CD4-positive, alpha-beta T cell treated with Interleukin-2 at 100 ng/mL for 4 hours (primary cell): ENCODE measurements at places on chromosomes 16 and 17.

DNA sequence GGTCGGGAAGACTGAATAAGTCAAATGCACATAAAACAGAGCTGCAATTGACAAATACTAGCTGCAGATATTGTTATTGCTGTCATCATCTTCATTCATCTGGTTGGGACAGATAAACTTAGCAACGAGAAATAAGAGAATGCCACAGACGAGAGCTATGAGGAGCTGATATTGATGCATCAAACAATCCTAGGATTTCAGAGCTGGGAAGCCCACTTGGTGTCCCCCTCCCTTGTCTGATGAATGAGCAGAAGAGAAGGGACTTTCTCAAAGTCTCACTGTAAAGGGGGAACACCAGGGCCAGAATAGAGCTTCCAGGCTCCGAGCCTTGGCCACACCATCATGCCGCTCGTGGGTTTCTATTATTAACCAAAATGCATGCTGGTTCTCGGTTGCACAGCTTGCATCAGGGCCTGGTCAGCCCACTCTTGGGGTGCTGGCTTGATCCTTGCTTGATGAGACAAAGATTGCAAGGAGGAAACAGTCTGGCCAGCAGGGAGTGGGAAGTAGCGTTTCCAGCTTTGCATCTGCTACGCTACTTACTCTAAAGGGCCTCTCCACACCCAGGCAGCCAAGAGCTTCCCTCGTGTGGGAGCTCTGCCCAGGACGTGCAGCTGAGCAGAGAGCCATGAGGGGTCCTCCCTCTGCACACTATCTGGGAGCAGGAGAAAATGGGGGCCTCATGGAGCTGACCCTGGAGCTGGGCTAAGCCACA, 28.4 kb upstream of the EMP2 start:
- no peak for DNase-seq

- DNase-seq: no peak
These were observed 260.7 kb upstream of the FOXF1 start for GRCh38 chr16:86249631-86250030.

- no peak for DNase-seq
These were observed 162.9 kb downstream of the SEC14L1 start for GRCh38 chr17:77303620-77304019.

DNA sequence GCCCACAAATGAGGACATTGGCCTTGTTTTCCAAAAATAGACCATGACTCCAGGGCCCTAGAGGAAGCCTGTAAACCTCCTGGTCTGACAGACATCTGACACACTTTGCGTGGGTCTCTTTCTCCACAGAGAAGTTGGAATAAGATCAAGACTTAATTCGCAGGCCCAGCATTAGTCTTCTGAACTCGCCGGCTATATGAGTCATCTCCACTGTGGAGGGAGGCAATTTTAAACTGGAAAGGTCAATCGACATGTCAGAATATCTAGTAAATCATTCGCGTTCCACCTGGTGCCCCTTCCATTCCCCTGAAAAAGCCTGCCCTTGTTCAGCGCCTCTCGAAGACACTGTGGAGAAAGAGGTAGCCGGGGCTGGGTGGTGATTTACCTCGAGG, 140.1 kb downstream of the CLEC16A start:
- no peak for DNase-seq

GRCh38 chr17:21263376-21263775, 10.2 kb upstream of the NATD1 start:
- no peak for DNase-seq

GRCh38 chr16:2388875-2389433, 40.3 kb upstream of the CCNF start:
- no peak for DNase-seq

DNA sequence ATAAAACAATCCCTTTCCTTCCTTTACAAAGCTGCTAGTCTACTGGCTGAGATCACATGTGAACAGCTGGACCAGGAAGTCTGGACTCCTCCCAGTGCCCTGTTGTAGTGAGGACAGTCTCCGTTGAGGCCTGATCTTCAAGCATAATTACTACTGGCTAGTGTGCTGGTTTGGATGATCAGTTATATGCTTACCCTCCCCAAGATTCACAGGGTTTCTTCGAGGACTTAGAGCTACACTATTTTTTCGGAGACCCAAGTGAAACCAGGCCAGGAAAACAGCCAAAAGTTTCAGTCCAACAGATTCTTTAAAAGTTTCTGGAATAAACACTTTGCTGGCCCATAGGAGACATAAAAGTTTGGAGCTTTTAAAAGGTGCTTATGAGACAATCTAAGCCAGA, 194.9 kb upstream of the CDH11 start:
- DNase-seq: no peak

- no peak for DNase-seq
These were observed 30.0 kb downstream of the MAPT start for GRCh38 chr17:45924332-45924820.
